GM23248 (cell line): ENCODE measurements at places on chromosomes 7 and 10. TPM values are rescaled to one million over a fixed set of nuclear protein-coding genes. Genes with fewer than 3 reads are reported as not detected.

The SFTPA2 gene
- not detected in 2 replicates for total RNA-seq

The EXOC4 gene
- 44.5 and 51.7 TPM in 2 replicates for total RNA-seq

The CREB5 gene
- 13.6 and 14.8 TPM in 2 replicates for total RNA-seq

The IFIT3 gene
- total RNA-seq, result 10.9 and 19.0 TPM in 2 replicates

The CASD1 gene
- total RNA-seq, result 11.1 and 12.3 TPM in 2 replicates

DNA sequence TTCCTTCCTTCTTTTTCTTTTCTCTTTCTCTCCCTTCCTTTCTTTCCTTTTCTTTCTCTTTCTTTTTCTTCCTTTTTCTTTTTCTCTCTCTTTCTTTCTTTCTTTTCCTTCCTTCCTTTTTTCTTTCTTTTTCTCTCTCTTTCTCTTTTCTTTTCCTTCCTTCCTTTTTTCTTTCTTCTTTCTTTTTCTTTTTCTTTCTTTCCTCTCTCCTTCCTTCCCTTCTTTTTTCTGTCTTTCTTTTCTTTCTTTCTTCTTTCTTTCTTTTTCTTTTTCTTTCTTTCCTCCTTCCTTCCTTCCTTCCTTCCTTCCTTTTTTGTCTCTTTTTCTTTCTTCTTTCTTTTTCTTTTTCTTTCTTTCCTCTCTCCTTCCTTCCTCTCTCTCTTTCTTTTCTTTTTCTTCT lies 136.8 kb downstream of the PTN start:
- DNase-seq, result no peak

- DNase-seq, result no peak
Observed at GRCh38 chr10:63027531-63027930, 105.6 kb upstream of the NRBF2 start.

DNA sequence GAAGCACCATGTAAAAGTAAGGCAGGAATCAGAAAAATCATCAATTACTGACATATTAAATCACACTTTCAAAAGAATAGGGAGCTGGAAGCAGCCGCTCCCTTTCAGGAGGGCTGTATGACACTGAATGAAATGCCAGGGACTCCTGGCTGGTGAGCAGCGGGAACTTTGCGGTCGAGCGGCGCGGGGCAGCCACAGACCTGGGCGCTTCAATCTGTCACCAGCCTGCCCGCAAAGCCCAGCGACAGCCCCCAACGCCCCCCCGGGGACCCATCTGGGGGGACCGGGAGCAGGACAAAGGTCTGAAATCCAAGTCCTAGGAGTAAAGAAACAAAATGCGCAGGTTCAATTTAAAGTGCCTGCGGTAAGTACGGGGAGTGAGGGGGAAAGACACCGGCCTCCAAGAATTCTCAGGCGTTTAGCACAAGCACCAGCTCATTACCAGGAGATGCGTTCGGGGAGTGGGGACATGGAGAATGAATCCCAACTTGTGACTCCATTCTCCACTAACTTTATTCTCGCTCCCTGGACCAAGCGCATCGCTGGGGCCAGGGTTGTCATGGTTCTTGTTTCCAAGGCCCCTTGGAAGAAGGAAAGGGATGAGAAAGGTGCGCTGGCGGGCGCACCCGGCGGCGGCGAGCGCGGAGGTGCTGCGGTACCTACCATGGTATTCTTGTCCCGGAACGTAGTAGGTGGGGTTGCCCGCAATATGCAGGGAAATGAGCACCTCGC lies 824 bp downstream of the RELN start:
- DNase-seq, result peak; percentile 14
